CD4-positive, alpha-beta T cell (primary cell): ENCODE measurements at places on chromosomes 5 and 9.

DNA sequence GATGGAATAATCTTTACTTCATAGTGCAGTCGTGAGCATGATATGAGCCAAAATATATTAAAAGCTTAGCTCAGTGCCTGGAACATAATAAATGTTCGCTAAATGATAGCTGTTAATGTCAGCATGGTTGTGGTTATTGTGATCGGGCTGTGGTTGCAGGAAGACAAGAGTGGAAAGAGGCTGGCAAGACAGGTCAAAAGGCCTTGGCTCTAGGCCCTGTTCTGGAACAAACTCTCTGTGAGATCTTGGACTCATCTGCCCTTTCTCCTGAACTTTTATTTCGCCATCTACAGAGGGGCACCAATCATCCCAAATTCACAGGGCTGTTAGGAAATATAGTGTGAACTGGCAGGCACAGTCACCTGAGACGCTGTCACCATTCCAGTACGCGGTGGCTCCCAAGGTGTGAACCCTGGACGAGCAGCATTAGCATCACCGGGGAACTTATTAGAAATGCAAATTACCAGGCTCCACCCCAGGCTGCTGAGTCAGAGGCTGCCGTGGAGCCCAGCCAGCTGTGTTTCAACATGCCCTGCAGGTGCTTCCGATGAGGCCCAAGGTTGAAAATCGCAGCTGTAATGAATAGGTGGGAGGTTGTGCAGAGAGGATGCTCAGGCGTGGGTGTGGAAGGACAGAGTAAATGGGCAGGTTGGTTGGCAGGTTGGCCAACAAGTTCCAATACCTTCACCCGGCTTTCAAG, 50.2 kb upstream of the SAP30L start:
- no peak for DNase-seq

DNA sequence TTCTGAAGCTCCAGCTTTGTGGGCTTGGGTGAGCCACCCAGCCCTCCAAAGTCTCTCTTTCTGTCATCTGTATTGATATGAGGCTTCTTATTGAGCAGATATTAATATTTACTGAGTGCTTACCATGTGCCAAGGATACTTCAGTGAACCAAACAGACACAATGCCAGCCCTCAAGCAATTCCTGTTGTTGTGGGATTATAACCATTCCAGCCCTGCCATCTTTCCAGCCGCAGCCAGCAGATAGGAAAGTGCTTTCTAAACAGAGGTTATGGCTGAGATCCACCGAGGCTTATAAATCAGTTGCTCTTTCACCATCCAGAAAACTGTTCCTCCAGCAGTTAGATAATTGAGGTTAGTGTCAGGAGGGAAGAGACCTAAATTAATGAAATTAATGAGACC, 137.7 kb upstream of the ALDH1B1 start:
- no peak for DNase-seq

DNA sequence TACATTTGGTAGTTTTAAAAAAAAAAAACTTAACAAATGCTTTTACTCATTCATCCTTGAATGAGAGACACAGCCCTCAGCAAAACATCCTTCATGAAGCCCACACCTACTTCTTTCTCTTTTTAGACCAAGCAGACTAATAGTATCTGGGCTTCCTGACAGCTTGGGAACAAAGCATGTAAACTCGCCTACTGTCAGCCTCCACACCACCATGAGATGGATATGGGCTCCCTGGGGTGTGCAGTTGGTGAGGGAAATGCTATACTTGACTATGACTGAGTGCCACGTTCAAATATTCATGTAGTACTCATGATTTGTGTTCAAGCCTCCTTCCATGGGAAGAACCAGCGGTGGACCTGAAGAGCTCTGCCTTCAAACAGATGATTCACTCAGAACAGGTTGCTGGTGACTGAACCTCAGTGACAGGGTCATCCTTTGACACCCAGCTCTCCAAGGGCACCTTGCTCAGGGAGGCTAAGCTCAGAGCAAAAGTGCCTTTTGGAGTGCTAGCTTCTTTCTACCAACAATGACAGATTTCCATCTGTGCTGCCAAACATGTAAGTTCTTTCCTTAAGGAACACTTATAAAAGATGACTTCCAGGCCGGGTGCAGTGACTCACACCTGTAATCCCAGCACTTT, 36.8 kb downstream of the SLC22A5 start:
- DNase-seq: no peak

DNA sequence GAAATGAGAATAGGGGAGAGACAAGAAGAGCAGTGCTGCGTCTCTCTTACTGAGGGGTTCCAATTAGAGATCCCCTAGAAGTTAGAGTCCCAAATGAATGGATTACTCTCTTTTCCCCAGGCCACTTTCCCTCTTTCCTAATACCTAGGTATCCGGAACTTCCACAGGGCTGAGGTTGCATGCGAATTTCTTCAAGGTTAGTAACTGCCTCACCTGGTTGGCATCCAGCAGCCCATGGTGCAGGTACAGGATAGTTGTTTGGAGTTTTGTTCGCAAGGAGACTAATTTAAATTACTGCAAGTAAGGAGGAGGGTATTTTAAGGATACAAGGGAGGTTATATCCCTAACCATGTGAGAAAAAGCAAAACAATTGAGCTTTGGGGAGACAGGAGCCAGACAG, 52.4 kb upstream of the JAK2 start:
- DNase-seq: no peak

- DNase-seq: no peak
Measured at GRCh38 chr5:45252541-45252940, 443.6 kb downstream of the HCN1 start.

- no peak for DNase-seq
Measured at GRCh38 chr5:98391921-98392625, 381.4 kb upstream of the RGMB start.

GRCh38 chr5:35685161-35685560, 67.5 kb downstream of the SPEF2 start:
- no peak for DNase-seq

DNA sequence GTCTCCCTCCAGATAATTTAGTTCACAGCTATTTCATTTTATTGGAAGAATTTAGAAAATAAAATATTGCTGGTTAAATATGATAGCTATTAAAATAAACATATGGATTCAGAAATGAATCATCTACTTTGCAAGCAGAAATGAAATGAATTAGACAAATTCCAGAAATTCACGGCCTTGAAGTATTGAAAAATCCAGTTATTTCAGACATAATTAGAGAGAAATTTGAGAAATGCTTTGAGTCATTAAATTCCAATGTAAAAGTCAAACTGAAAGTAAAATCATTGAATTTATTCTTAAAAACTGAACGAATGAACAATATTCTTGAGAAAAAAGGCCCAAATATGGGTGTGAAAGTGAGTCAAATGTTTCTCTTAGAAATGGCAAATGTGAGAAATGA, 632.6 kb upstream of the EDIL3 start:
- no peak for DNase-seq

DNA sequence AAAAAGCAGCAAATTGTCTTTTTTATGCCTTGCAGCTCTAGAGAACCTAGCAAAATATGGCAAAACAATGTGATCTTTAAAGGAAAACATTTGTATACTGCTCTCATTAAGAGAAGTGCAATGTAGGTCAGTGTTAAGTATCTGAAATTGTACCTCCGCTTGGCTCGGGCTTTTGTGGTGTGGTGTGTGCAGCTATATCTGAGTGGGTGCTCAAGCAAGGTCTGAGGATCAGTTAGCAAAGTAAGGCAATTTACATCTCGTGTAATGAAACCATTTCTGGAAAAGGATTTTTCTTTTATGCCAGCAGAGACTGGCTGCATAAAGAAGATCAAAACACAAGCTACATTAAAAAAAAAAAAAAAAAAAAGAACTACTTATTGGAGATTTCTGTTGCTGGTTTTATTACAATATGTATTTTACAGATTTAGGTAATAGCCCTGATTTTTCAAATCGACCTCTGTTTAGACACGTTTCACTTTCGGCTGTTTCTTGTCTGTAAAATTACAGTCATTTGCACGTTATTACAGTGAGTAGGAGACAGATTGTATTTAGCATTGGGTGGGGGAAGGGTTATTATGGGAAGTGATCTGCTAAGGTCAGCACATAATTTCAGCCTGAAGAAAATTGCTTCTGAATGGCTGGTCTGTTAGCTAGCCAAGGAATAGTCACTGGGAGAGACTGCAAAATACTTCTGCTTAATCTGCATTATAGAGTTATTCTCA, 7.9 kb upstream of the ZNF608 start:
- no peak for DNase-seq

GRCh38 chr5:67350618-67351201, 154.1 kb upstream of the CD180 start:
- DNase-seq: no peak

GRCh38 chr9:72826996-72827949, 125.6 kb downstream of the ALDH1A1 start:
- no peak for DNase-seq

- DNase-seq: no peak
Measured at GRCh38 chr5:107135391-107135790, 535.3 kb downstream of the EFNA5 start.

- DNase-seq: no peak
Measured at GRCh38 chr5:175329976-175330375, 114.0 kb downstream of the DRD1 start.

- peak; percentile 21 for DNase-seq
Measured at GRCh38 chr9:137316012-137316981, 14.2 kb upstream of the NRARP start.

DNA sequence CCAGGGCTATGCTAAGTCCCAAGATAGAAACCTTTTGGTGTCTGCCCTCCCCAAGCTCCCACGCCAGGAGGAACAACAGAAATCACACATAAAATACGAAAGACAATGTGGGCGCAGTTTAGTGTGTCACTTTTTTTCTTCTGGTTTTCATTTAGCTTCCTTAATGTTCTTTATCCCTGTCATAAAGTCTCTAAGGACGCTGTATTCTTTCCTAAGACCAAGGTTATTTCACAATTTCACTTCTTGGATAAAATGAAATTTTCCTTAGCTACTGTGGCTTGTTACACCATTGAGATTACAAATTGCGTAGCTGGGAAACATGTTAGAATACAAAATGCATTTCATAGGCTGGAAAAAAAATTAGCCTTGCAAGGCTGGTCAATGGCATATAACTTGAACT, 85.4 kb downstream of the GLIS3 start:
- no peak for DNase-seq

DNA sequence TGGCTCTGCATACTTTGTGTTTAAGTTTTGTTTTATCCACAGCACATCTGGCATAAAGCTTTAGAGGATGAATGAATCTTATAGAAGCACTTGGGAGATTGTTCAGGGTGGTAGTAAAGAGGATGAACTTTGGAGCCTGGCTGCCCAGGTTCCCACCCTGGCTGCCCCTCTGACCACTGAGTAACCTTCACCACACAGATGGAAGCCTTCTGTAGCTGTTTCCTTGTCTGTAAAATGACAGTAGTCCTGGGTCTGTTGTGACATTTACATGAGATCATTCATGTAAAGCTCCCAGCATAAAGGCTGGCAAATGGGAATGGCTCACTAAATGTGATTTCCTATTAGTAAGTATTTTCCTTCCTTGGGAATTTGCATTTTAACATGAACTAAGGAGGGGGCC, 85.7 kb upstream of the FAM169A start:
- DNase-seq: no peak

DNA sequence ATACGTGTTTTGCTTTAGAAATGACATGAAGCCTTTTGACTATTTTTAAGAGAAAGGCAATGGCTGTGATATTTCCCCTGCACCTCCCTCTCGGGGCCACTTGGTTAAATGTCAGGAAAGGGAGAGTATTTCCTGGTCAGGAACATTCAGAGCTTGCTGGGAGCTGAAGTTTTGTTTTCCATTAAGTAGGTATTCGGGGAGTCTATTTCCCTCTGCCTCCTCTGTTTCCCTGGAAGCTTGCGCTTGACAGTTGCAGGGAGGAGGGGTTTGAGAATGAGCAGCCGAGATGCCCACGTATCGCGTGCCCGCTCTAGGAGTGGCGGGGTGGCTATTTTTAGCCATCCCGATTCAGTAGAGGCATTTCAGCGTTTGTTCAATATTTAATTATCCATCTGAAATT, 6.7 kb downstream of the DAB2IP start:
- DNase-seq: no peak

DNA sequence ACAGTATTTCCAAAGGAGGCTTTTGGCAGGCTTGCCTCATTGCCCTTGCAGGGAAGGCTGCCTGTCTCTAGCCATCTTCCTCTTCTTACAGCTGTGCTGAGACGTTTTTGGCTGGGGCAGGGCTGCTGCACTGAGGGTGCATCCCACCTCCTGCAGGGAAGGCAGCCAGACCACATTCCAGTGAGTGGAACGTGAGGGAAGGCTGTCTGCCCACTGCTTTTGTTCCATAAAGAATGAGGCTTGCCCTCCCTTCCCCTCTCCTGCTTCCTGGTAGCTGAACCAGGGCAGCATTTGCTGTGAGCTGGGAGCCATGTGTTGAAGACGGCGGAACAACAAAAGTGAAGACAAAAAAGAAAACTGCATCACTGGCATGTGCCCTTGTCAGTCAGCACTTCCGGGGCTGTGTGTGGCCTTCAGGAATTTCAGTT, 16.8 kb downstream of the MGAT1 start:
- DNase-seq: no peak

GRCh38 chr5:113902917-113903660, 389.6 kb downstream of the YTHDC2 start:
- no peak for DNase-seq

DNA sequence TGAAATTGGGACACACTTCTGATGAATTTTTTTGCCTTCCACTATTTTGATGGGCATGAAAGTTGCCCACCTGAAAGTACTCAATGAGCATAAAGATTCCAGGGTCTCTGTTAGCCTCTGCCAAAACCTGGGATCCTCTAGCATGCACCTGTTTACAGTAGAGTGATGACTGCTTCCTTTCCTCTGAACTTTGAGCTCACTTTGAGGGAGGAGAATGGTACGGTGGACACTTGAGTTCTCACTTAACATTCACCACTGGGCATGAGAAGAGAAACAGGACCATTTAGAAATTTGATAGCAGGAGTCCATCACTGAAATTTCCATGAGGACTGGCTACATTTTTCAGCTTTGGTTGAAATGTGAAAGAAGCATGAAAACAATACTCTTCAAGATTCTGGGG, 374.8 kb downstream of the KDM4C start:
- no peak for DNase-seq

DNA sequence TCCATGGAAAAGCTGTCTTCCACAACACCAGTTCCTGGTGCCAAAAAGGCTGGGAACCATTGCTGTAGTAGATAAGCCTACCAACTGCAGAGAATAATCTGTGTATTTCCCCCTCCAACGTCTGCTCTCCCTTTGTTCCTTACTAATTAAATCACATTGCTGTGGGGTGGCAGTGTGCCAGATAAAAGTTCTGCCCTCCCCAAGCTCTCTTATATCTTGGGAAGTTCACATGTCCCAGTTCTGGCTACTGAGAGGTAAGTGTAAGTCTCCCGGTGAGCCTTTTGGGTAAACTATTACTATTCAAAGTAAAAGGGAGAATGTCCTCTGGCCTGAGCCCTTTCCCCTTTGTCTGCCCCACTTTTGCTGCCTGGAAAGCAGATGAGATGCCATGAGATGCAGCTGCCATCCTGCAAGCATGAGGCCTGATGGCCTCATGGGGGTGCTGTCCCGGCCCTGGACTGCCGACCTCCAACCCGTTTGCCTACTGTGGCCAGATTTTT, 14.7 kb downstream of the ENC1 start:
- DNase-seq: no peak
